ENCODE measurements at places on chromosomes 2 and 18.

DNA sequence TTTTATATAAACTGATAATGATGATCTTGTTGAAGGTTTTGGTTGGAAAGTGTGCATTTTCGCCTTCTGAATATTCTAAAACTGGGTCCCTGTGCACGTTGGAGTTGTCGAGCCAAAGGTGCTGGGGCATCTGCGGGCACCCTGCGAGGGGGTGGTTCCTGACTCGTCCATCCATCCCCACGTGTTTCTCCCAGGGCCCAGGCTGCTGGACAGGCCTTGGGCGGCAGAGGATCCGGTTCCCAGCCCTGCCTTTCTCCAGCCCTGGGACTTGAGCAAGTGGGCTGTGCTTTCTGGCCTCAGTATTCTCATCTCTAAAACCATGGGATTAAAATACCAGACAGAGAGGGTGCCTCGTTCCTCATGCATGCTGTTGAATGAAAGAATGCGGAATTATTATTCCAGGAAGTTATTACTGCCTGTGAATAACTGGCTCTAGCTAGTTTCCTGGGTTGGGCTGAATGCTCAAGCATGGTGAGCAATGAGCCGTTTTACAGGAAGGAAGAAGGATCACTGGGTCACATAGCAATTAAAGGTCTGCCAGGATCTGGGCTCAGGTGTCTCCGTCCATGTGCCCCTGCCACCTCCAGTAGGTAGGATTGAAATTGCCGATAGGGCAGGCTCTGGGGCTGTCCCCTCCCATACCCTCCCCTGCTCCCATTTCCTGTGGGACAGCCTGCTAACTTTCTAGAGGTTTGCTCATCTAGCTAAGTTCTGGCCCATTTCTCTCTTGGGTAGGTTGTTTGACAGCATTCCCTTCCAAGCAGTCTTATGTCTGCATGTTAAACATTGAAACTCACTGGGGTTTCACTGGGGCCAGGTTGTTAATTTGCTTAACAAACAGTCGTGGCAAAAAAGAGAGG lies 77.2 kb upstream of the HS6ST1 start:
- DNase-seq, result no peak

- no peak for DNase-seq
Measured at GRCh38 chr2:24175631-24176187, 856 bp downstream of the FAM228A start.

GRCh38 chr2:120678251-120678650 lies 57.4 kb upstream of the GLI2 start:
- no peak for DNase-seq

- DNase-seq, result no peak
Measured at GRCh38 chr2:80086831-80087230, 217.7 kb downstream of the LRRTM1 start.

- DNase-seq, result no peak
Measured at GRCh38 chr18:6929370-6930102, 188.1 kb downstream of the LAMA1 start.

- DNase-seq, result no peak
Measured at GRCh38 chr2:230269715-230270114, 44.2 kb downstream of the SP140 start.

DNA sequence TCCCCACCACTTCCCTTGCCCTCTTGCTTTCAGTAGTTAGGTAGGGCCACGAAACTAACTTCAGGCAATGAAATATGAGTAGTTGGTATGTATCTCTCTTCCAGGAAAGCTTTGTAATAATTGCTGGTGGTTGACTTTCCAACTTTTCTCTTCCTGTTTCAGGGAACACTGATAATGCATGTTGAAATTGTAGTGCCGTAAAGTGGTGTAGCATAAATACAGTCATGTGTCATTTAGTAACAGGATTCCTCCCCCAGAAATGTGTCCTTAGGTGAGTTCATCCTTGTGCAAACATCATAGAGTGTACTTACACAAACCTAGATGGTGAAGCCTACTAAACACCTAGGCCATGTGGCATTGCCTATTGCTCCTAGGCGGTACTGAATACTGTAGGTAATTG lies 429.2 kb downstream of the PID1 start:
- no peak for DNase-seq

DNA sequence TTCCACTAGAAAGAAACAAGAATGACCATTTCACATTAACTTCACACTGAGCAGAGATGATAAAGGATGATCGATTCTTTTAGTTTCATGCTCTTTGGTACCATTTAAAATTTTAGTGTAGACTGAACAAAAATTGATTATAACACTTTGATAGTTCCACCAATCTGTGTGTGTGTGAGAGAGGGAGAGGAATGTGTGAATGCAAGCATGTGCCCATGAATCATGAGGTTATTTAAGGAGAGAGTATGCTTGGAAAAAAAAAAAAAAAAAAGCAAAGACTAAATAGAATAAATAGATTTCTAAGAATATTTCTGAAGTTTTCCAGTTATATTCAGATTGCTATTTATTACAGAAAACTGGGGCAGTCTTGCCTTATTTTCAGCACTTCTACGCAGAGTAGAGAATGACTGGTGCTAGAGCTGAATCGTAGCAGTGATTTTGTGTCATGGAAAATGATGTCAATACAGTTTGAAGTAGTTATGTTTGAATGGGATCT lies 900.8 kb downstream of the SLC4A3 start:
- no peak for DNase-seq

- DNase-seq, result no peak
Measured at GRCh38 chr18:79947054-79947755, 4.2 kb downstream of the SLC66A2 start.

DNA sequence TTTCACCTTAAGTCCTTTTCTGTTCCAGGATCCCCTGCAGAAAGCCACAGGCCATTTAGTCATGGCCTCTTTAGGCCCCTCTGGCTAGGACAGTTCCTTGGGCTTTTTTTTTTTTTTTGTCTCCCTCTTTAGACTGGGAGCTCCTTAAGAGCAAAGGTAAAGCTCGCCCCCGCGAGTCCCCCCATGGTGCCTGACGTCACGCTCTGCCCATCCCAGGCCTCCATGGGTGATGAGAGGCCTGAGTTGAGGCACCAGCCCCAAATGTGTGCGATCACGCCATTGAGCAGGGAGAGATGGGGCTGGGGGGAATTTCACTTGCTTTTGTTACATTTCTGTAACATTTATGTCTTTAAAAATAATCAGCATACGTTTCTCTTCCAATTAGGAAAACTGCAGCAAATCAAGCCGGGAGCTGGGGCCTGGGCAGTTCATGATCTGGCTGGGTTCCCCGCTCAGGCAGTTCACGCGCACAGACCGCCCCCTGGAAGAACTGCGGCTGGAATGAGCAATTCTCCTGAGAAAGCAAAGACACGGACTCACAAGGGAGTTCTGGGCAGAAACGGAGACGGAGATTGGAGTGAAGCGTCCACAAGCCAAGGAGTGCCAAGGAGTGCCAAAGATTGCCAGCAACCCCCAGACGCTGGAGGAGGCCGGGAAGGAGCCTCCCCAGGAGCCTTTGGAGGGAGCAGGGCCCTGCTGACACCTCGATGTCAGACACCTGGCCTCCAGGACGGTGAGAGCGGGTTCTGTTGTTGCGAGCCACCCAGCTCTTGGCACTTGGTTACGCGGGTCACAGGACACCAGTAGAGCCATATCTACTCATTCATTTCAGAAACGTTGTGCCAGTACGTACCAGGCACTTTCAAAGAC lies 108.4 kb upstream of the ODC1 start:
- no peak for DNase-seq

GRCh38 chr18:59917422-59917821 lies 17.6 kb downstream of the PMAIP1 start:
- no peak for DNase-seq

DNA sequence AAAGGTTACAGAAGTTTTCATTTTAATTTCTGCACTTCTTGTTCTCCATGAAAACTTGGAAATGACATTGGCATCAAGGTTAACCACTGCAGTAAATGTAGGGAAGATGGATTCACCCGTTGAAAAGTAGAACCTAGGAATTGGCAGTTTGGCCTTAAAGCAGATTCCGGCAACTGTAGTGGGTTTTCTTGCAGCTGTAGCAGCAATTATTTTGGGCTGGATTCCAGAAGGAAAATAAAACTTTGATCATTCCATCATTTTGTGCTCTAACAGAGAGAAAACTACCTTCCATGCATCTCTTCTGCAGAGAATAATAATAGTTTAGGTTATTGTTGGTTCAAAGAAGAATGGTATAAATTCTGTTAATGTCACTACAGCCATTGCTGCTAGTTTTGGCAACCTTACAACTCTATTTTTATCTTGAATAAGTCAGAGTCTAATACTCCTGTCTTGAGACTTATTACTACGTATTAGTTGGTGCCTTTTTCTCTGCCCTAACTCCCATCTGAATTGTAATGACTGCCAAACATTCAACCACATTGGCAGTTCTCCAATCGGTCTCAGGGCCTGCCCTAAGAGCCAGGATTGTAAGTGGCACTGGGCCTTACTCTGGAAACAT lies 178.1 kb upstream of the PIEZO2 start:
- no peak for DNase-seq

GRCh38 chr2:163123526-163123925 lies 285.0 kb upstream of the KCNH7 start:
- DNase-seq, result no peak

- DNase-seq, result no peak
Measured at GRCh38 chr2:16092861-16093638, 152.7 kb downstream of the MYCN start.

GRCh38 chr2:218659258-218659987 lies at the start of the genes BCS1L and ZNF142:
Gene BCS1L (plus strand): TSS chr2:218659683. CDS start chr2:218660988, 1,305 bp downstream.
Gene ZNF142 (minus strand): TSS chr2:218659623. CDS start chr2:218656429, 3,194 bp downstream.
- peak; percentile 66 for DNase-seq

DNA sequence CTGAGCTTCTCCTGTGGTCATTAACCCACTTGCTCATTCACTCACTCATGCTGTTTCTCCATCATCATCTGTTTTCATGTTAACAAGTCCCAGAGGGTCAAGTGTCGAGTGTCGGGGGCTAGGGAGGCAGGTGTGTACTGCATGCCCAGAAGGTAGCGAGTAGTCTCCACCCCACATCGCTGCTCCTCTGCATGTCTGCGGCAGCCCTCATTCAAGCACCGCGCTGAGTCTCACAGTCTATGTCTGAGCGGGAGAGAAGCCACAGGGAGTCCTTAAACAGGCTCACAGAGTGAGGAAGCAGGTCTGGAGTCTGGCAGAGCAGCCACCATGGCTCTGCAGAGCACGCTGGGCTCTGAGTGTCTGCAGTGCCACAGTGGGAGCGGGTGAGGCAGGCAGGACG lies 121.3 kb upstream of the IL1R2 start:
- DNase-seq, result no peak

DNA sequence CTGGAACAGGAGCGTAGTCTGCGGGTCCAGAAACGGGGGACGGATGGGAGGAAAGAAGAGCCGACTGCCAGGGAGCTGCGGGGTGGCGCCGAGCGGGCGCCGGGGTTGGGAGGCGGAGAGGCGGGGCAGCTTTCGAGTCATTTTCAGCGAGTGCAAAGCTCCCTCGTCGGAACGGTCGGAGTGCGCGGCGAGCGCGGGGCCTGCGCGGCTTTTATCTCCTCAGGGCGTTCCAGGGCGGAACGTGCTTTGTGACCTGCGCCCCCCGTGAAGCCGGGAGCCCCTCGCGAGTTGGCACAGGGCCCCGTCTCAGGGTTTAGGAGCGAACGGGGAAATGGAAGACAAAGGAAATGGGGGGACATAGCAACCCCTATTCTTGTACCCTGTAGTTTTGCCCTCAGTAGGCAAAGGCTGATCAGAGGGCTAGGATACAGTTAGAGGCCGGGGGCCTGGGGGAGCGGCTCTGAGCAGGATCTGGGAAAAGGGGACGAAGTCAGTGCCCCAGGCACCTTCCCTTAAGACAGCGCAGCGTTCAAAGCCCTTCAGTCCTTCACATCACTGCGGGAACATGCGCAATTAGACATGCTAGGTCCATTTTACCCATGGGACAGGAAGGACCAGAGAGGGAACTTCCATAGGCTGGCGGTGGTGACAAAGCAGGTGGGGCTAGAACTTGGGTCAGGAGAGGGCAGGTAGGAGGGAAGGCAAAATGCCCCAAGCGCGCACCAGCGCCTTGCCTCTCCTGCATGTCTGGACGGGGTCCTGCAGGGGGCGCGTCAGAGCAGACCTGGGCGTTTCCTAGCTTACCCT lies 60.1 kb upstream of the IL1RL1 start:
- DNase-seq, result no peak

- DNase-seq, result no peak
Measured at GRCh38 chr2:206968134-206969086, 29.1 kb downstream of the CPO start.

DNA sequence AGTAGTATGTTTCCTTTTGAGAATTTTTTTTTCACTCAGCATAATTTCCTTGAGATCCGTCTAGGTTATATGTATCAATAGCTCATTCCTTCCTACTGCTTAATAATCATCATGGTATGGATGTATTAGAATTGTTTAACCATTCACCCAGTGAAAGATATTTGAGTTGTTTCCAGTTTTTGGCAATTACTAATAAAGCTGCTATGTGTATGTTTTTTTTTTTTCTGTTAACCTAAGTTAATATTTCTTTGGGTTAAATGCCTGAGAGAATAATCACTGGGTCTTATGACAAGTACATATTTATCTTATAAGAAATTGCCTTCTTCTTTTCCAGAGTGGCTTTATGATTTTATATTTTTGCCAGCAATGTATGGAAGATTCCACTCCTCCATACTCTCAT lies 96.4 kb upstream of the ST6GAL2 start:
- no peak for DNase-seq

DNA sequence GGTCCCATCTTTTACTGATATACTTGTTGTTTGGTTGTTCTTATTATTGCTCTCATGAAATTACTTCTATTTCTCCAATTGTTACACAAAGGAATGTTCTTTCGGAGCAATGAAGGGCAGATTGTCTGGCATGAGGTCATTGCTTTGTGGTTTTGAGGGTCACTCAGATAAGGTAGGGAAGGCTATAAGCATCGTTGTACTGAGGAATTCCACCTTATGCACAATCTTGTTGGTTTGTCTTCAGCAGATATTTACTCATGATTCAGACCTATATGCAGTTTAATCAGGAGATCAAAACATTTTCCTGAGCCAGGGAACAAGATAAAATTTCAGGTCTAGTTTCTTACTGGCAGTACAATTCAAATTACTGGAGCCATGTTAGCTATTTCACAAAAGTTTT lies 163.0 kb upstream of the SPHKAP start:
- DNase-seq, result no peak

- DNase-seq, result no peak
Measured at GRCh38 chr2:235863414-235863813, 304.8 kb downstream of the GBX2 start.

- no peak for DNase-seq
Measured at GRCh38 chr2:60000686-60001085, 552.8 kb downstream of the BCL11A start.

DNA sequence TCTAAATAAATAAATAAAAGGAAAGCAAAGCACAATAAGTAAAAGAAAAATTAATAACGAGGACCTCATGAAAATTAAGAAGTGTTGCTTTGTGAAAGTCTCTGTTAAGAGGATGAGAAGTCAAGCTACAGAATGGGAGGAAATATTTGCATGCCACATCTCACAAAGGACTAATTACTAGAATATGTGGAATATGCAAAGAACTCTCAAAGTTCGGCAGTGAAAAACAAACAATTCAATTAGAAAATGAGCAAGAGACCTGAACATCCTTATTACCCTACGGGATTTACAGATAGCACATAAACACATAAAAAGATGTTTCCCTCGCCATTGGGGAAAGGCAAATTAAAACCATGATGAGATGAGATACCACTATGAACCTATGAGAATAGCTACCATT lies 23.3 kb downstream of the CYP26B1 start:
- no peak for DNase-seq

All from substantia nigra (tissue), 51 donors.